ENCODE measurements at places on chromosomes 6 and 20.

GRCh38 chr6:46528961-46529750, 37.9 kb upstream of the RCAN2 start:
- DNase-seq: no peak

- DNase-seq: no peak
These were observed 13.6 kb downstream of the STMND1 start for GRCh38 chr6:17115251-17116116.

GRCh38 chr6:105482227-105482844, 79.5 kb upstream of the PREP start:
- no peak for DNase-seq

- no peak for DNase-seq
These were observed 11.9 kb downstream of the C6orf89 start for GRCh38 chr6:36897609-36898008.

GRCh38 chr6:5906842-5907241, 99.9 kb downstream of the NRN1 start:
- no peak for DNase-seq

GRCh38 chr6:142883011-142883410, 62.0 kb downstream of the HIVEP2 start:
- no peak for DNase-seq

DNA sequence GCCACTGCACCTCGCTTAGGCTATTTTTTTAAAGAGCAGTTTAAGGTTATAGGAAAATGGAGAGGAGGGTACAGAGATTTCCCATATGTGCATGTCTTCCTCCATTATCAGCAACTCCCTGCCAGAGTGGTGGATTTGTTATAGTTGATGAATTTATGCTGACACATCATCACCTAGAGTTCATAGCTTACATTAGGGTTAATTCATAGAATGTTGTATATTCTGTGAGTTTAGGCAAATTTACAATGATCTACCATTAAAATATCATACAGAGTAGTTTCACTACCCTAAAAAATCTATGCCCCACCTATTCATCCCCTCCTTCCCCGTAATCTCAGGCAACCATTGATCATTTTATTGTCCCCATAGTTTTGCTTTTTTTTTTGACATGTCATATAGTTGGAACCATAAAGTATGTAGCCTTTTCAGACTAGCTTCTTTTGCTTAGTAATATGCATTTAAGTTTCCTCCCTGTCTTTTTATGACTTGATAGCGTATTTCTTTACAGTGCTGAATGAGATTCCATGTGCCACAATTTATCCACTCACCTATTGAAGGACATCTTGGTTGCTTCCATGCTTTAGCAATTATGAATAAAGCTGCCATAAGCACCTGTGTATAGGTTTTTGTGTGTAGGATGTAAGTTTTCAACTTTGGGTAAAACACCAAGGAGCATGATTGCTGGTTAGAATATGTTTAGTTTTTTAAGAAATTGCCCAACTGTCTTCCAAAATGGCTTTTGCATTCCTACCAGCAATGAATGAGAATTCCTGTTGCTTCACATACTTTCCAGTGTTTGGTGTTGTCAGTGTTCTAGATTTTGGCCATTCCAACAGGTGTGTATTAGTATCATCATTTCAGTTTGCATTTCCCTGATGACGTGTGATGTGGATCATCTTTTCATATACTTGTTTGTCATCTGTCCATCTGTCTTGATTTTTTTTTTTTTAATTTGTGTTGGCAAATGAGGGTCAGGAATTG, 60.2 kb downstream of the NCOA3 start:
- DNase-seq: no peak

- DNase-seq: no peak
These were observed 127.9 kb upstream of the NXT1 start for GRCh38 chr20:23222531-23223200.

GRCh38 chr6:107290491-107290890, 168.9 kb downstream of the PDSS2 start:
- DNase-seq: no peak

- DNase-seq: no peak
These were observed 504.3 kb upstream of the MARCKS start for GRCh38 chr6:113352831-113353230.

DNA sequence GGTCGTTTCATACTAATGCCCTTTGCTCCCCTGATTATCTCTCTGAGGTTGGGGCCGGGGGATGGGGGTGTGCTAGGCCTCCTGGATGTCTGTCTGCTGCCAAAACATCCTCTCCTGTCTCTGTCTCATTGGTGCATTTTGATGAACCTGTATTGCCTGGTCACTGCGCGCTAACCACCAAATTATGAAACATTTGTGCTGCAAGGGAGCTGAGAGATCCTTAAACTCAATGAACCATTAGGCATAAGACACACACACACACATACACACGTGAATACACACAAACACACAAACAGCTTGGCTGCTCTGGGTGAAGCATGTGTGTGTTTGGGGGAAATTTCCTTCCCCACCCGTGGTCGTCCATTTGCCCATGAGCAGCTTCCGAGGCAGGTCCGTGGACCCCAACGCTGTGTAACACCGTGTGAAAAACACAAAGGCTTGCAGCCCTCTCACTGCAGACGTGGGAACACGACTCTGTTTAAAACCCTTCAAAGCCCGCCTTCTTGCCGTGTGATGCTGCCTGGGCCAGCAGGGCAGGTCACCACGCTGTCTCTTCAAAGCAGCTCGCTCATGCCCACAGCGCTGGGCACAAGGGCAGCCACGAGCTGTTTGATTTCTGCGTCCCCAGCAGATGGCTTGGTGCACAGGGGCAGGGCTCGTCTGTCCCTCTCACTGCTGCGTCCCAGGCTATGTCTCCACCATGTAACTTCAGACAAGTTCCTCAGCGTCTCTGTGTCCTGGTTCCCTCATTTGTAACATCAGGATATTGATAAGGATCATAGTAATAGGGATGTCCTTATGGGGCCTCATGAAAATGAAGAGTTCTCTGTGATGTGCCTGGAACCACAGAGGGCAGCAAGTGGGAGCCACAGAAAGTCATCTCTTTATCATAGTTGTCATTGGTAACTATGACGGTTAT, 96.8 kb downstream of the CDH26 start:
- no peak for DNase-seq
